NCI-H69 (cell line): ENCODE measurements at places on chromosomes 6 and 20.

GRCh38 chr6:158284876-158285655 is 27.2 kb upstream of the TULP4 start:
- DNase-seq: no peak

GRCh38 chr6:26086211-26086610 is 1.0 kb upstream of the HFE start:
- no peak for DNase-seq

- DNase-seq: peak; percentile 62
Observed at GRCh38 chr6:149847939-149848267, 16.3 kb downstream of the LRP11 start.

- DNase-seq: no peak
Observed at GRCh38 chr6:159880412-159880975, 10.3 kb upstream of the MAS1 start.

GRCh38 chr6:56652231-56652630 is 9.5 kb upstream of the DST start:
- DNase-seq: peak; percentile 49

DNA sequence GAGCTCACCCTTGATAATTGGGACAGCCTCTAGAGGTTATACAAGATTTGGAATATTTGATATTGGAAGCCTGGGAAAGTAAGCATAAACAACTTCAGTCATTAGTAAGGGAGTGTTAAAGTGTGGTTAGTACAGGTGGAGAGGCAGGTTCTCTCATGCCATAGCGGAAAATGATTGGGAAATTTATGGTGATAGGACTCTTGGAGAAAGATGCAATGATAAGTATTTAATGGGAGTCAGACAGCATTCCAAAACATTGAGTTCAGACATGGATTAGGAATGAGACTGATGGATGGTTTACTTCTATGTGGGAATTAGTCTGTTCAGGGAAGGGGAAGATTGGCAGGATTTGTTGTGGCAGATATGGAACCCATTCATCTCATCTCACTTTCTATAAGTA is 152.7 kb downstream of the MCHR2 start:
- DNase-seq: no peak

- no peak for DNase-seq
Observed at GRCh38 chr20:6606651-6607050, 160.8 kb upstream of the BMP2 start.

GRCh38 chr6:94673251-94673650 is 904.1 kb upstream of the MANEA start:
- DNase-seq: no peak

DNA sequence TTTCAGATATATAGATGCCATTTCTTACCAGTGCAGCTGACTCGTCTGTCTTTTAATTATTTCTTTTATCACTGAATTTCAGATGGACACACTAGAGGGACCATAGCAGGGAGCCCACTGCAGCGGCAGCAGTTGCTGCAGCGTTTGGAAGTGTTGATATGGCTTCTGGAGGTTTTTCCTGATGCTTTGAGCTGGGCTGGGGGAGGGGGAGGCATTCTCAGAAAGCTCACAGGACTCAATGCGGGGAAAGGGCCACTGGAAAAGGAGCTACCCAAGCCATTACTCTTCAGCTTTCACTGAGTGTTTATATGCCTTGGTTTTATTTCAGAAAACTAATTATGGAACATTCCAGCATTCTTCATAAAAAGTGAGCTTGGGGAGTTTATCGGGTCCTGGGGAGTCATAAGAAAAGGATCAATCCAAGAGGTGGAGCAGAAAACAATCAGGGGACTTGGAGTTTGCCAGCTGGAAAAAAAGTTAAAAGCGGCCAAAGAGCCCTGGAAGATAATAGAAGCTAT is 740.4 kb upstream of the FLRT3 start:
- DNase-seq: peak; percentile 11
